ENCODE measurements at places on chromosomes 16 and 17.
A peak's percentile ranks its signal among the peaks of the same experiment; 100 is the strongest.

GRCh38 chr16:80806927-80807340 lies 2.5 kb upstream of the CDYL2 start:
- DNase-seq = peak; percentile 65

DNA sequence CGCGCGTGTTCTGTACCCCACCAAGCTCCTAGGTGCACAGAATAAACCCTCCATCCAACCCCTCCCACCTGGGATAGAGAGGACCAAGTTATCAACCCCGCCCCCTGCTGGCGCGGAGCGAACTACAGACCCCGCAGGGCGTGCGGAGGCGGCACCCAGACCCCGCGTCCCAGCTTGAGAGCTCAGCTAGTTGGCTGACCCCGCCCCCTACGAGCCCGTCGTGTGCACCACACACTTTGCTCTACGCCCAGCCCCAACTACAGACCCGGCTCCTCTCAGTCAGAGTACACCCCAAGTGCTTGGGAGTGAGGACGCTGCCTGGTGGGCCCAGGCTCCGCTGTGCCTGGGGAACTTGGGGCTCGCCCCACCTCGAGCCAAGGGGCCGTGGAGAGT lies 1.5 kb downstream of the GRIN2A start:
- DNase-seq = no peak

- DNase-seq = no peak
These were observed 19.7 kb downstream of the ADGRG1 start for GRCh38 chr16:57648125-57648524.

GRCh38 chr17:74491626-74492025 lies 25.2 kb downstream of the CD300A start:
- no peak for DNase-seq

- no peak for DNase-seq
These were observed 44.4 kb downstream of the CLEC19A start for GRCh38 chr16:19329932-19330331.

- DNase-seq = no peak
These were observed 417.2 kb upstream of the C16orf82 start for GRCh38 chr16:26649381-26650045.

DNA sequence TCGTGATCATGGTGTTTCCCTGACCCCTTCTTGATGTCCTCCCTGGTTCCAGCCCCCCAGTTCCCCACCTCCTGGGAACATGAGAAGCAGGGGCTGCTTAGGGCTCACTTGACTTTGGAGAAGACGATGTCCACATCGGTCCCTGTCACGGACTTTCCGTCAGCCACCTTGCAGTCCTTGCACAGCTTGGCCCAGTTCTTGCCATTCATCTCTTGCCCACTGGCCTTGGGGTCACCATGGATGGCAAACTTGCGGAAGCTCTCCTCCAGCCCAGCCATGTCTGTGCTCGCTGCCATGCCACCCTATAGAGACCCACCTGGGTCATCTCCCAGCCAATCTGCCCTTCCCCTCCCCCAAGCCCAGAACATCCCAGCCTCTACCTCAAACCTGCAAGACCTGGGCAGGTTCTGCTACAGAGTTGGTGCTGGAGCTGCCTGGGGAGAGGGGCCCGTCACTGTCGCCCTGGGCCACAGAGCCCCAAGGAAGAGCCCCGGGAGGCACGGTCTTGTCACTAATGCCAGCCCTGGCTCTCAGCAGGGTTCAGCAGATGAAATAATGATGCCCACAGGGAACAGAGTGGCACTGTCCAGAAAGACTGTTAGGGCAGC lies 2.4 kb downstream of the TPPP3 start:
- DNase-seq = no peak

DNA sequence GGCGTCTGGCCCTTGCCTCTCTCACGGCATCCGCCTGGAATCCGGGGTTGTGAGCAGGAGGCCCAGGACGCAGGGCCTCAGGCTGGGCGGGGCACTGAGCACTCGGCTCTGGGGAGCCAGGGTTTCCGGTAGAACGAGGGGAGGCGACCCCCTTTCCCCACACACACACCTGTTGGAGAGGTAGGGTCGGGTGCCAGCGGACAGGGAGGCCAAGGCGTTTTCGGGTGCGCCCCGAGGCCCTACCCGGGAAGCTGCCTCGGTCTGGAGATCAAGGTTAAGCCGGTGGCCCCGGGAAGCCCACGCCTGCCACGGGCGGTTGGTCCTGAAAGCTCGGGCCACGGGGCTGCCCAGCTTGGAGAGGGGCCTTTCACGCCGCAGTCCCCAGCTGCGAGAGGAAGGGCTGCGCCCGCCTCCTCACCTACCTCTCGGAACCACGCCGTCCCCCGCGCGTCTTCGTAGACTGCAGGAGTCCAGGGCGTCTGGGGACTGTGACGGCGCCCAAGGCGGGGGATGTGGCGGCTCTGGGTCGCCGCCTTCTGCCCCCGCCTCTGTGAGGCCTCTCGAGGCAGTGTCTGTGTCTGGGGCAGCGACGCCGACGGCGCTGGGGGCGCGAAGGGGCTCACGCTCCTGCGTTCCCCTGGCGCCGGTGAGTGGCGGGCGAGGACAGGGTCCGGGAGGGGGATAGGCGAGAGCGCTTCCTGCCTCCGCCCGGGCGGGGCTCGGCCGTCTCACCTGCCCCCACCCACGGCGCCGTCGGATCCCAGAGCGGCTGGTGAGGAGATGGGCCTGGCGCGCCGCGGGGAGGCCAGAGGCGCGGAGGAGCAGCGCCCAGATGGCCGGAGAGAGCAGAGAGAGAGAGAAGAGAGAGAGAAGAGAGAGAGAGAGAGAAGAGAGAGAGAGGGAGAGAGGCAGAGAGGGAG lies 20.3 kb upstream of the HOXB9 start:
- no peak for DNase-seq

GRCh38 chr16:53061701-53062159 lies 6.9 kb downstream of the CHD9 start:
- peak; percentile 16 for DNase-seq

DNA sequence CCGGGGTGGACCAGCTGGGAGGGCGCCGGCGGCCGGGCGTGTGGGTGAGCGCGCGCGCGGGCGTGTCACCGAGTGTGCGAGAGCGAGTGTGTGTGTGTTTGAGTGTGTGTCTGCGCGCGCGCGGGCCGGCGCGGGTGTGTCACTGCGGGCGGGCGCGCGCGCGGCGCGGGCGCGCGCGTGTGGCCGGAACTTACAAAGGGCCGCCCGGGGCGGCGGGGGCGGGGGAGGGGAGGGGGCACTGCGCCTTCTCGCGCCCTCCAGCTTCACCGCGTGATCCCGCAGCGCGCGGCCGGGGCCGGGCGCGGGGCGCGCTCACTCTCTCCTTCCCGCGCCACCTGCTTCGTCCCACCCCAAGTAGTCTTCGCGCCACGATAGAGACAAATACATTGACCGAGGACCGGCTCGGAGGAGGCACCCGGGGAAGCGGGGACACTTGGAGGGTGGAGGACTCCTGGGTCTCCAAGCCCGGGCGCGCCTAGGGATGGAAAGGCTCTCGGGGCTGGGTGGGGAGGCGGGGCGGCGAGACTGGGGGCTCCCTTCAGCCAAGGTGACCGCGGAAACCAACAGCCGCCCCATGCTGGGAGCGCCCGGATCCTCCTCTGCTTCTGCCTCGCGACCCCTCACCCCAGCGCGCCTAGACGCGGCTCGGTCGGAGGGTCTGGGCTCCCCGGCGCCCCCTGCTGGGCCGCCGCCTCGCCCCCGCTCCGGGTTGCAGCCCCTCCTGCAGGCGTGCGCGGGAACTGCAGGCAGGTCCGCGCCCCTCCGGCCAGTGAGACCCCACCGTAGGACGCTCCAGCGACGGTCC lies at the start of gene SRCIN1:
SRCIN1 (minus strand) TSS at position 112 of the 805 bp plus-strand sequence. CDS start 247 bp downstream, outside the sequence.
- DNase-seq = no peak

GRCh38 chr17:7034955-7035590 lies 742 bp upstream of the SLC16A13 start:
- peak; percentile 42 for DNase-seq

- DNase-seq = no peak
These were observed 116.6 kb upstream of the SALL1 start for GRCh38 chr16:51267681-51268080.

GRCh38 chr17:32993977-32994376 lies 2.3 kb downstream of the SPACA3 start:
- DNase-seq = no peak

DNA sequence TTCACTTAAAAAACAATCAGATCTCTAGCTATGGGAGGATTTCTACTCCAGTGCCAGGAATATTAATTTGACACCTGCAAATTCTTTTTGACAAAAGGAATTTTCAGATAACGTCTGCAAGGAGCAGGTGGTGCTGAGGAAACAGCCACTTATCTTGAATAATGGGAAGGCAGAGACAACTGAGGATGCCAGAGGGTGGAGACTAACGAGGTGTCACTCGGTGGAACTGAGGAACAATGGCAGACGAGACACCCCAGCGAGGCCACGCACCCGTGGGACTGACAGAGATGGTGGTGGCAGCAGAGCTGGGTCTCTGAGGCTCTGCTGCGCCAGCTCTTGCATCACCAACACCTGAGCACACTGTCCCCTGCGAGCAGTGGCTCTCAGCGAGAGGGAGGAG lies 42.2 kb downstream of the VAC14 start:
- no peak for DNase-seq

- no peak for DNase-seq
These were observed 222.7 kb downstream of the HS3ST4 start for GRCh38 chr16:25914357-25914962.

GRCh38 chr17:80921159-80921558 lies 70.5 kb upstream of the CHMP6 start:
- no peak for DNase-seq

DNA sequence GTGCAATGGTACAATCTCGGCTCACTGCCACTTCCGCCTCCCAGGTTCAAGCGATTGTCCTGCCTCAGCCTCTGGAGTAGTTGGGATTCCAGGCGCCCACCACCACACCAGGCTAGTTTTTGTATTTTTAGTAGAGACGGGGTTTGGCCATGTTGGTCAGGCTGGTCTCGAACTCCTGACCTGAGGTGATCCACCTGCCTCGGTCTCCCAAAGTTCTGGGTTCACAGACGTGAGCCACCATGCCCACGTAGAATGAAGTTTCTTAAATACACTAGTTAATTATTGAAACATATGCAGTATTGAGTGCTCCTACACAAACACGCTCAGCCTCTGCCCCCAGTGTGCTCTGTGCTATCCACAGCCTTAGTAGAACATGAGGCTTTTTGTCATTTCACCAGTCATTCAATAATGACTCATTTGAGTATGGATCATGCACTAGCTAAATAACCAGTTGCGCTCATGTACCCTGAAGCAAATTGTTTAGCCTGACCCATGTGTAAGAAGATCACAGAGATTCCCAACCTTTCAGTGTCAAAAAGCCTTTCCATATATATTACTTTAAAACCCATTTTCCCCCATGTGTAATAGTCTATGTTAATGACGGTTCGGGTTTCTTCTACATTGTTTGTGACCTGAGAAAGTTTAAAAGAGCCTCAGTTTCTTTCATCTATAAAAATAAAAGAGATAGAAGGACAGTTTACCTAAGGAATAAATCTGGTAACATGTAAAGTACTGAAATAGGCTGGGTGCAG lies 49.7 kb downstream of the TUBD1 start:
- no peak for DNase-seq

- no peak for DNase-seq
These were observed 65.2 kb downstream of the PIPOX start for GRCh38 chr17:29107933-29108822.

DNA sequence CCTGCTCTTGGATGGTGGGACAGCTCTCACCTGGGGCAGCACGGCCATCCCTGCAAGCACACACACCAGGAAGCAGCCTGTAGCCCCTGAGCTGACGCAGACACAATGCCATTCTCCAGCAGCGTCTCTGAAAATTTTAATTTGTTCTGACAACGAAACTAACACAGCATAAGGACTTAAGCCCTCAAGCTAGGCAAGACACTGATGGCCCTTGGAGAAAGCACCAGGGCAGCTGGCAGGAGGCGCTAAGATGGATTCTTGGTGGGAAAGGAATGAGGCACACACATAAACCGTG lies 2.7 kb upstream of the LIMD2 start:
- no peak for DNase-seq

DNA sequence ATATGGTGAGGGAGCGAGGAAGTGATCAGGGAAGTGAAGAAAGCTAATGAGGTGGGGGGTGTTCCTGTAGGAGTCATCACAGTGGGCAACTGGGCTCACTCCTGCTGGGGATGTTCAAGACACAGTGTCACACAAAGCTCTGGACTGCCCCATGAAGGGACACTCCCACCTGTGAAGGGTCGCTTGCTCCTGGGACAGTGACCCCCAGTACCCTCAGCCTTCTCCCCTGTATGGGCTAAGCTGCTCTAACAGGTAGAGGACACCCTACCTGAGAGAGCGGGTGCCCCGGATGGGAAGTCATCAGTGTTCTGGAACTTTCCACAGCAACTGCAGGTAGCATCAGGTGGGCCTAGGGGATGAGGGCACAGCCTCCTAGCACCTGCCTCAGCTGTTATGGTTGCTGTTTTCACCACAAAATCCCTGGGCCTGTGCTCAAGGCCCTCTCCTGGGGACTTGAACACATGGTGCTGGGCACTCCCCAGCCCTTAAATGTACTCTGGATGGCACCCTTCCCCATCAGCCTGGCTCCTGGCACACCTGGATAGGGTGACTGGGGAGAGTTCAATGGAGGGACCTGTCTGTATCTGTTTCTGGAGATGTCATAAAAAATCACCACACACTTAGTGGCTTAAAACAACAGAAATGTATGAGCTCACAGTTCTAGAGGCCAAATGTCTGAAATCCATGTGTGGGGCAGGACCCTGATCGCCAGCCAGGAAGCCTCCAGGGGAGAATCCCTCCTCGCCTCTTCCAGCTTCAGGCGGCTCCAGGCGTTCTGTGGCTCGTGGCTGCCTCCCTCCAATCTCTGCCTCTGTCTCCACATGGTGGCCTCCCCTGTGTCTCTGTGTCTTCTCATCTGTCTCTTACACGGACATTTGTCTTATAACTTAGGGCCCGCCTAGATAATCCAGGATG lies 104.0 kb upstream of the CDH5 start:
- DNase-seq = no peak

DNA sequence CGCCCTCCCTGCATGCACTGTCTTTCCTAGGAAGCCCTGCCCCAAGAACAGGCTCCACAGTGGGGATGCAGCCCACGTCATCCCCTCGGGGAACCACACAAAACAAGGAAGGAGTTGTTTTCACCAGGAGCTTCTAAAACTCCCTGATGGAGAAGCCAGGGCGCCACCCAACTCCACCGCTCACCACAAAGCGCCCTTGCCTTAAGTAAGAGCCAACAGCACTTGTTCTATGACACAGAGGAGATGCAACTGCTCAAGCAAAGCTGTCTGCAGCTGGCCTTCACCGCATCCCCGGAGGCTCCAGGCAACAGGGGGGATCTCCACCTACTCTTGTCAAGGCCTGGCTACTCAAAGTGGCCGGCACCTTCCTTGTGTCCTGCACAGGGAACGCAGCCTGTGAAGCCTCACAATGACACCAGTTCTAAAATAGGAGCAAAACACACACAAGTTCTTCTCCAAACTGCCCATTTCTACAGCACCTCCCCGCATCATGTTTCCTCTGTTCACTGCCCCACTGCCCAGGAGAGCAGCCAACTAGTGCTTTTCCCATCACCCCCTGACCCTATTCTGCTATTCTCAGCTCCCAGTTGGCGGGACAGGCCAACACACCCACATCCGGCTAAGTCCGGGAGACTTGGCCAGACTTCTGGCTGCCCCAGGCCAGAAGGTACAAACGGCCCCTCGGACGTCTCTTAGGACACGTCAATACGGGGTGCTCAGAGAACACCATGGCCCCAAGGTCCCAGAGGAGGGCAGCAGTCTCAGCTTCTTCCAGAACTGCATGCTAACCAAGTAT lies 24.2 kb downstream of the MPG start:
- DNase-seq = no peak

All from stimulated activated CD4-positive, alpha-beta T cell treated with anti-CD3 and anti-CD28 coated beads, TNF-alpha, amount 100 ng/mL, for 24 hours (primary cell).